C1 segment of cervical spinal cord (tissue), 14 donors: ENCODE measurements at places on chromosomes 2 and 18.

DNA sequence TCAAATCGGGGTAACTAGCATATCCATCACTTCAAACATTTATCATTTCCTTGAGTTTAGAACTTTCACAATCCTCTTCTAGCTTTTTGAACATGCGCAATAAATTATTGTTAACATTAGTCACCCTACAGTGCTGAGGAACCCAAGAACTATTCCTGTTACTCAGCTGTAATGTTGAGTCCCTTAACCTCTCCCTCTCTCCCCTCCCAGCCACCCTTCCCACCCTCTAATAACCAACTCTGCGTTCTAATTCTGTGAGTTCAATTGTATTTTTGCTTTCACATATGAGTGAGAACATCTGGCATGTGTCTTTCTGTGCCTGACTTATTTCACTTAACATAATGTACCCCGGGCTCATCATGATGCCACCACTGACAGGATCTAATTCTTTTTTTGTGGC is 78.6 kb upstream of the RANBP2 start:
- DNase-seq = no peak

- no peak for DNase-seq
Observed at GRCh38 chr2:240573516-240574385, 5.5 kb downstream of the RNPEPL1 start.

- no peak for DNase-seq
Observed at GRCh38 chr18:79617511-79618500, 61.8 kb upstream of the CTDP1 start.

DNA sequence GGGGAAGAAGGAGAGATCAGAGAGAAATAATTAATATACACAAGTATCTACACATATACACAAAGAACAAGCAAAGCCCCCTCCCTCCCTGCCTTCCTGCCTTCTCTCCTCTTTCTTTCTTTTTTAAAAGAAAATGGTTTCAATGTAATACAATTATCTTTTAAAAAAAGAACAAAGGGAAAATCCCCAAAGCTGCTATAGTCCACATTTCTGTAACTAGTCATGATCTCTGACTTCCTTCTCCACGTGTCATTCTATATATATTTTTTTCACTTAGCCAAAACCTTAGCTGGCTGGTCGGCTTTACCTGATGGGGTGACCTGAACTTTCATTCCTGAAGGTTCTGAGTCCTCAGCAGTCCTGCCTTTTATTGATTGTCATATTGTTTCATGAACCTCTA is 44.3 kb downstream of the MAP3K20 start:
- no peak for DNase-seq

DNA sequence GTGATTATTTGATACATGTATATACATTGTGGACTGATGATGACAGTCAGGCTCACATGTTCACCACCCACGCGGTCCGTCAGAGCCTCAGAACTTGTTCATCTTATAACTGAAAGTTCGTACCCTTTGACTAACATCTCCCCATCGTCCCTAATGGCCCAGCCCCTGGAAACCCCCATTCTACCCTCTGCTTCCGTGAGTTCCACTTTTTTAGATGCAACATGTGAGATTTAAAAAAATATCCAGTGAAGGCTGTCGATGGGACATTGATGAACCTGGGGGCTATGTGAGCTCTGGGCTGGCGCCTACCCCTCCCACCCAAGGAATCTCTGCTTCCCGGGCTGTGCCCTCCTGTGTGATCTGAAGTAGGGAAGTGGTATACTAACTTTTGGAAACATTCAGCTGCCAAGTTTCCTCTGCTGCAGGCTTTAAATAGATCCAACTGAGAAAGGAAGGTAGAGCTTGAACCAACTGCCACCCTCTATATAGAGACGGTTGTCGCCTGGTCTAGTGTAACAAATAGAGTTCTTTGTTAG is 163.8 kb downstream of the FAM210A start:
- no peak for DNase-seq

DNA sequence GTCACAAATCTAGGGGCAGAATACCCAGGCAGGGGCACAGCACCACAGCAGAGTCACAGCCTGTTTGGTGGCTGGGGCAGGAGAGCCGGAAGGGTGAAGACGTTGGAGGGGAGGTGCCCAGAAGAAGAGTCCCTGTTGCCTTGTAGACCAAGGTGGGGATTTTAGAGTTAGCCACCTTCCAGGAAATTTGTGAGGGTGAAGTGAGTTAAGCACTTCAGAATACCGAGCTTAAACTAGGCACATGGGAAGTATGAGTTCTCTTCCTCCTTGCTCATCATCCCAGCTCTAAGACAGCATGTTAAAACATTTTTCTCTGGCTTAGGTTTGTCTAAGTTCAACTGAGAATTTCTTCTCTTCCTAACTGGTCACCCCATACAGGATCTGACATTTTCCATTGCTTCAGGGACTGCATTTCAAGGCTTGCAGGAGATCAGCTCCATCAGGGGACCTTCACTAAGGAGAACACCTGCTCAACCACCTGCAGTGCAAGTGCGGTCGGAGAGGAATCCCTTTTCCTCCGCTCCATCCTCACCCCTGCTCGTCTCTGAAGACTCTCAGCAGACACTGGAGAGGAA is 26.5 kb upstream of the PHLPP1 start:
- DNase-seq = no peak

GRCh38 chr2:183069174-183069573 is 9.4 kb upstream of the DUSP19 start:
- no peak for DNase-seq

DNA sequence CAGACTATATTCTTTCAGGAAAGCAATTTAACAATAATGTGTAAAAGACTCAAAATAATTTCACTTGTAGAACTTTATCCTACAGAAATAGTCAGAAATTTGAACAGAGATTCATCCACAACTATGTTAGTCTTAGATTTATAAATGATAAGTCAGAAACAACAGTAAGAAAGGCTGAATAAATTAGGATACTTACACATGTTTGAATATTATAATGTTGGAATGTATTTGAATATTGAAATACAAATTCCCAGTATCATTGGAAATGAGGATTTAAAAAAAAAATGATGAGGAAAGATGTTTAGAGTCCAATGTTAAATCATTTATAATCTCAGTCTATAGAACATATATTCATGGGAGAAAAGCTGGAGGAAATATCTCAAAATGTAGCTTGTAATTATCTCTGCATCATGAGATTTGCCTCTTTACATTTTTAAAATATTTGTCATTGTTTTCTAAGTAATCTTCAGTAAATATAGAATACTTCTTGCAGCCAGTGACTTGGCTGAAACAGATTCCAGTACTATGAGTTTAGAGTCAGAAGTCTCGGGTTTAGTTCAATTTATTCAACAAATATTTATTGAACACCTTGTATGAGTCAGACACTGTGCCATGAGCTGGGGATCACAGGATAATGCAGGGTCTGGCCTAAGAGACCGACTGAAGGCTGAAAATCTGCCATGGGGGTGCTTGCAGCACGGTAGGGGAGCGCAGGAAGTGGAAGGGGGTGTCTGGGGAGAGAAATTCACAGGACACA is 32.3 kb downstream of the CXCR4 start:
- DNase-seq = no peak

DNA sequence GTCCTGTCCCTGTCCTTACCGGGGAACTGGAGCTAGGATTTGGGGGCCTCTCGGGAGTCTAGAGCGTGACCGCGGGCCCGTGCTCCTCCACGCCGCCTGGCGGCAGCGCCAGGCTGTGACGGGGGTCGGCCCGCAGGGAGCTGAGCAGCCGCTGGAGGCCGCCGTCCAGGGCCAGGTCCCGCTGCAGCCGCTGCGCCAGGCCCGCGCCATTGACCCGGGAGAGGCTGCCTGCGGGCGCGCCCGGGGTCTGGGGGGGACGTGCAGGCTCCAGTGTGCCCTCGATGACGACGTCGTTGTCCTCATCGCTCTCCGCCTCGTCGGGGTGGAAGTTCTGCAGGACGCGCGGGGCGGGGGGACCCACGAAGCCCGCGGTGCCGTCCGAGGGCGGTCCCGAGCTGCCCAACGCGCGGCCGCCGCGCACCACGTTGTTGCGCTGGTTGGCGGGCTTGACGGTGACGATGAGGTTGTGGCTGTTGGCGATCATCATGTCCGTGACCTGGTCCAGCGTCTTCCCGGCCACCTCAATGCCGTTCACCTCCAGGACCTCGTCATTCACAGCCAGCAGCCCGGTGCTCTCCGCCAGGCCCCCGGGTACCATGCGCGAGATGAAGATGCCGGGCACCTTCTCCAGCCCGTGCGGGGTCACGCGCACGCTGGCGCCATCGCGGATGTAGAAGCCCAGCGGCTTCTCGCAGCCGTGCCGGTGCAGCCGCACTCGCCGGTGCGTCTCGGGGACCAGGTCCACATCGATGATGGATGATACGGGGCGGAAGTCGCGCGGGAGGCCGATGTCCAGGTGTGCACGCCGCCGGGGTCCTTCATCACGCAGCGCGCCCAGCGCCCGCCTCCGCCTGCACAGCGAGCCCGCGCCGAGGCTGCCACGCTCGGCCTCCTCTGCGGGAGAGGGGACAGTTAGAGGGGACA is 50.9 kb downstream of the ADNP2 start:
- DNase-seq = no peak

GRCh38 chr2:148231858-148232257 is 211.0 kb downstream of the MBD5 start:
- DNase-seq = no peak
